CD4-positive, alpha-beta memory T cell (primary cell): ENCODE measurements at places on chromosomes 5 and 9. TPM values are rescaled to one million over a fixed set of nuclear protein-coding genes. Genes with fewer than 3 reads are reported as not detected.

DNA sequence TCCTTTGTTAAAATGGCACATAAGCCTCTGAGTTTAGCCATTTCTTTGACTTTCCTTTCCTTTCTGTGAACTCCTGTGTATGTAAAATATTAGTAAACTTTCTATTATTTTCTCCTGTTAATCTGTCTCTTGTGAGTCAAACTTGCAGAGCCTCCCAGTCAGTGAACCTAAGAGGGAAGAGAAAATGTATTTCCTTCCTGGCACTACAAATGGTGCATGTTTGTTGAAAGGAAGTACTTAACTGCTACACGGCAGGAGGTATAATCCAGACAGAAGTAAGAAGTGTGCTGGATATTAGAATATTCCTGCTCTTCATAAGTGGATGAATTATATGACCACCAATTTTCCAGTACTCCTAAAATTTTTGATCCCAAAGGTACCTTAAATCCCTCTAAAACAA lies 23.0 kb downstream of the CTSL start:
- DNase-seq = no peak
- H3K36me3 ChIP-seq = no peaks in the 10 kb centered on the region
- H3K4me3 ChIP-seq = no peak overlapping the region
- H3K27me3 ChIP-seq = no peaks in the 10 kb centered on the region
- no peaks in the 10 kb centered on the region for H3K4me1 ChIP-seq

GRCh38 chr5:168609806-168610482 lies 30.8 kb upstream of the PANK3 start:
- no peak for DNase-seq
- H3K4me1 ChIP-seq = peaks cover 9% of the 10 kb centered on the region
- H3K36me3 ChIP-seq = no peaks in the 10 kb centered on the region
- no peaks in the 10 kb centered on the region for H3K27me3 ChIP-seq
- H3K4me3 ChIP-seq = no peak overlapping the region

- H3K27me3 ChIP-seq = no peaks in the 10 kb centered on the region
- no peak overlapping the region for H3K4me3 ChIP-seq
Measured at GRCh38 chr5:40976836-40977235, 67.5 kb downstream of the C7 start.

The ADCY2 gene
- not detected for total RNA-seq

The AOPEP gene
- 11.6 TPM for total RNA-seq

- no peaks in the 10 kb centered on the region for H3K4me1 ChIP-seq
- H3K27me3 ChIP-seq = no peaks in the 10 kb centered on the region
- H3K36me3 ChIP-seq = no peaks in the 10 kb centered on the region
- no peak overlapping the region for H3K4me3 ChIP-seq
- H3K27ac ChIP-seq = no peak overlapping the region
Measured at GRCh38 chr9:17847908-17848307, 269.0 kb downstream of the SH3GL2 start.

The UBLCP1 gene
- 33.4 TPM for total RNA-seq
